ENCODE measurements at places on chromosomes 1 and 21.

- no peak for DNase-seq
Observed at GRCh38 chr1:11414926-11415538, 63.9 kb upstream of the DISP3 start.

GRCh38 chr1:230493264-230493663, 67.1 kb upstream of the PGBD5 start:
- DNase-seq, result no peak

GRCh38 chr1:110370827-110371226, 20.0 kb downstream of the SLC16A4 start:
- DNase-seq, result no peak

DNA sequence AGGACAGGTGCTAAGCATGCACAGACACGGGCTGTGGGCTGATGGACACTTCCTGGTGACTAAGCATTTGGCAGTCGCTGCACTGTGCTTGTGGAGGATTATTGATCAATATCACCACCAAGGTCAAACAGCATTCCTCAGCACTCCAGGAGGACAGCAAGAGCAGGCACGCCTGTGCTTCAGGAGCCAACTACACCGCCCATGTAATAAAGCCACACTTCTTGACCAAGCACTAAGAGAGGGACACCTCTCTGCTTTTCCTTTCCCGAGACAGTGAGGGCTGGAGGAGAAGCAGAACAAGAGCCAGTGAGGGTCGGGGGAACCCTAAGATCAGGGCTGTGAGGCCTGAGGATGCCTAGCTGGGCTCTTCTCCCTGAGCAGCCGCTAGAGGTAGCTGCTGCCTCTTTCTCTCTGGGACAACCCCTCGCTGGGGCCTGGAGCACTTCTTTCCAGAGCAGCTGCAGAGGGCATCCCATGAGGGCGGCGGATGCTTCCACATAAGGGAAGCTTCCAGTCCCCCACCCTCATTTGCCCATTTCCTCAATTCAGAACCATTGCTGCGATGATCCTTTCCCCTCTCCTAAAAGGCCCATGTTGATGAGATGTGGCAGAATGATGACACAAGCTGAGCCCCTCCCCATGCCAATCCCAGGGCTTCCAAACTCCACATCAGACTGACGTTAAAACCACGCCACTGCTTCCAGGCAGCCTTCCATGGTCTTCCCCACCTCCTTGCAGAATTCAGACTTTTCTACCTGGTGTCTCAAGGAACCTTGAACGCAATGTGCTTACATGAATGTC, 19.1 kb downstream of the RAB7B start:
- no peak for DNase-seq

GRCh38 chr1:160685266-160685665, 26.4 kb downstream of the CD48 start:
- no peak for DNase-seq

GRCh38 chr1:90295534-90295933, 300.6 kb downstream of the ZNF326 start:
- DNase-seq, result no peak

DNA sequence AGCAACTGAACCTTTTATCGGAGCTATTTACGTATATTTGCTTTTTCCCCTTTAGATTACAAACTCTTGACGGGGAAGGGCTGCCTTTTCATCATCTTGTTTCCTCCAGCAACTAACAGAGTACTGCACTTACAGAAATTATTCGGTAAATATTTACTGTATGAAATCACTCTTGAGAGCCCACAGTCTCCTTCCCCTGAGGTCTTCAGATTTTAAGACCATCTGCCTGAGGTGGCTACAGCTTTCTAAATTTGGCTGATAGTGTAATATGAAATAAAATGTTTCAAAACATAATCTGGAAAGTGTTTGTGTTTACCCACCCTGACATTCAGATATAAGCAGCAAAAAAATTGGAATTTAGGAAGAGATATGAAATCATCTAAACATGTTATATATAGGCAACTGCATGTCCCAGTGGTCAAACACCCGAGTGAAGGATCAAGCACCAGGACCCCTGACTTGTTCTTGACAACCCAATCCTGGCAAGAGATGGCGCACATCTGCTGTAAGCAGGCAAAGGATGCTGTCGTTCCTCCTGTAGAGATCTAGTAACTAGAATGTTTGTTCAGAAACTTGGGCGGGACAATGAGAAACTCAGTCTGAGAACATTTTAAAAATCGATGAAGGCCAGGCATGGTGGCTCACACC, 60.9 kb downstream of the SIPA1L2 start:
- DNase-seq, result no peak

GRCh38 chr1:80542231-80542630, 1258.5 kb upstream of the ADGRL2 start:
- DNase-seq, result no peak

- no peak for DNase-seq
Observed at GRCh38 chr1:212754680-212755079, 36.9 kb downstream of the NSL1 start.

- no peak for DNase-seq
Observed at GRCh38 chr21:14543983-14544382, 2.1 kb downstream of the SAMSN1 start.

DNA sequence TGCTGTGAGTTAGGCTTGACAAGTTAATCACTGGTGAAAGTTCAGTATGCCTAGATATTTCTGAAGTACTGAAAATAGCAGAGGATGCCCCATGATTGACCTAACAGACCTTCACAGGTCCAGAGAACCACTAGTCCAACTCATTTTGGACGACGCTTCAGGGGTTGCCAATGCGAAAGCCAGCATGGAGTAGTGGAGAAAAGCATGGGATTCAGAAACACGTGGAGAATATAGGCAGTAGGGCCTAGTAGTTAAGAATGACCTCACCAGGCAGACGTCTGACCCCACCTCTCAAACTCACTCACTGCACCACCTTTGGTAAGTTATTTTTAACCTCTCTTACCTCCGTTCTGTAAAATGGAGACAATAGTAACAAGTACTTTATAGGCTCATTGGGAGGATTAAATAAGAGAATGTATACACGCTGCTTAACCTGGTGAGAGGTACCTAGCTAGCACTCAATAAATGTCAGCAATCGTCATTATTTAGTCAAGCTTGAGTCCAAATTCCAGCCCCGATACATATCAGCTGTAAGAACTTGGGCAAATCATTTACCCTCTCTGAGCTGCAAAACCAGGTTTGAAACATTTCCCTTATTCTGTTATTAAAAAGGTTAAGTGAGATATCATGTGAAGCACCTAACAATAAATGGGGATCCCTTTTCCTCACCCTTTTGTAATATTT, 13.2 kb downstream of the PLPP3 start:
- no peak for DNase-seq

DNA sequence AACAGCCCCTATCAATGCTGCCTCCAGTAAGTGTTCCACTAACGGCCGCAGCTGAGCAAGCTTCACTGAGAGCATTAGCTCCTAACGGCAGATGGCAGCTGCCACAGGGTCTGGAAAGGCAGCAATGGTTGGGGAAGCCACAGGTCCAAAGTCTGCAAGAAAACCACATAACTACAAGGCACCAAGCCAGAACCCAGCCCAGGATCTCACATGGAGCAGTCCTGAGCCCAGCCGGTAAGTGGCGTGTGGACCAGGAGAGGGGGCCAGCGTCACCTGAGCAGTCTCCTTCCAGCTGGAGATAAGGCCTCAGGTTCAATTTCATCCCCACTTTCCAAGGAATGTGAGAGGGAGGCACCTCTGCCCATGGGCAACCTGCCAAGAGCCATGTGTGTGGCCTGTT, 13.2 kb downstream of the SYT2 start:
- no peak for DNase-seq

GRCh38 chr1:27031235-27032118, 18.8 kb upstream of the TENT5B start:
- DNase-seq, result peak; percentile 82

DNA sequence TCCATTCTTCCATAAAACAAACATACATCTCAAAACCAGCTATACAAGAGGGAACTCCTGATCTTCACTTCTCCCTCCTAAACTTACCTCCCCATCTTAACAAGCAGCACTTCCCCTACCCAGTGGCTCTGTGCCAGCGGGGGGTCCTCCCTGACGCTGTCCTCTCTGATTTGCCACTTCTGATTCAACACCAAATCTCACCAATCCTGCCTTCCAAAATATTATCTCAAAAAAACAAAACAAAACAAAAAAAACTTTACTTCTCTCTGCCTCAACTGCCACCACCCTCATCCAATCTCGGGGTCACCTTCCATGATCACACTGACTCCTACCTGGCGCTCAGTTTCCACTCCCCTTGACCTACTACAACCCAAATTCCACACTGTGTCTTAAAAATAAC, 72.8 kb downstream of the SLC45A1 start:
- DNase-seq, result no peak

DNA sequence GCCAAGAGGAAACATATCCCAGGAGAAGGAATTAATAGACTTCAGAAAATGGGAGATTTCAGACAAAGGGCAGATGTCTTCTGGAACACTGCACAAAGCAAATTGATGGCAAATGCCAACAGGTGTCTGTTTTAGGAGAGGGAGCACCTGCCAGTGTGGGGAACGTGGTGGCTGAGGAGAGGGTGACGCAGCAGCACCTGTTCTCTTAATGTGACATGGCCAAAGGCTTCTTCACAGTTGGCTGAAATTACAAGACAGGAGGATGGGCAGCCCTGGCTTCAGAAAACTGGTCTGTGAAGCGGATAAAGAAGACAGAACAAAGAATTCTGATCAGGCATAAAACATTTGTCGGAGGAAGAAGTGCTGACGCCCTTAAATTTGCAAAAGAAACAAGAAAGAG, 178.7 kb upstream of the RUNX1 start:
- no peak for DNase-seq

GRCh38 chr21:16037421-16037955, 307.7 kb downstream of the USP25 start:
- DNase-seq, result no peak

GRCh38 chr1:9476790-9477463, 62.3 kb upstream of the SLC25A33 start:
- DNase-seq, result no peak

DNA sequence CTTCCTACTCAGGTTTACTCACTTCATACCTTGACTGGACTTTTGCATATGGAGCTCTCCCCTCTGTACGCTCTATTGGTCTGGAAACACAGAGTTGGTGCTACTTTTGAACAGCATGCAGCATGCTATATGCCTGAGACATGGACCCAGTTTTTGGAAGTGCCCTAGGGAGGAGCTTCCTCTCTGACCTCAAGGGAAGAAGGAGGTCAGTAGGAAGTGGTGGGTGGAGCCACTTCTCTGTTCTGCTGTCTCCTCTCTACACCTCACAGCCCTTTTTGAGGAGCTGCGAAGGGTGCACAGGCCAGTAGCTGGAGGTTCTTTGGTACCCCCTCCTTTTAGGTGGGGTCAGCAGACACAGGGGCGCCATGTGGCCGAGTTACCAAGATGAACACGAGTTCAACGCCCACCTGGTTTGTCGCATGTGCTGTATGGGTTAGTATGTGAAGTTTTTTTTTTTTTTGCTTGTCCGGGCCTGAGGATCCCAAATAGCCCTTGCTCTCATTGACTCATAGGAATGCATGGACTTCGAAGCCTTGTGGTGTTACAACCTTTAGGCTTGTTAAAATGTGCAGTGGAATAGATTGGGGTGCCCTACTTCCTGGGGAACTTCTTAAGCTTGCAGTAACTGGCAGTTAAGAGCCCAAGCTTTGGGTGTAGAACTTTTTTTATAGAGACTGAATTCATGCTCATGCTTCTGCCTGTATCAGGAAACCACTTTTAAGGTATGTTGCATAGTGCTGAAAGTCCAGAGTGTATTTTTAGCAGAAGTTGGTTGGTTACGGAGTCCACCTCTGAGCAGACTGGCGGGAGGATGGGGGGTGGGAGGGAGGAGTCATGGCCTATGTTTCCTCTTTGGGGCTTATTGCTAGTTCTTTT, 10.7 kb downstream of the MACF1 start:
- DNase-seq, result peak; percentile 64

- no peak for DNase-seq
Observed at GRCh38 chr1:209335178-209335577, 248.3 kb upstream of the CAMK1G start.

Data from upper lobe of left lung (tissue), 6 donors.